ENCODE measurements at places on chromosomes 4 and X.
A peak's percentile ranks its signal among the peaks of the same experiment; 100 is the strongest.

- no peak for DNase-seq
These were observed 1.6 kb downstream of the UGT2A3 start for GRCh38 chr4:68950033-68950432.

DNA sequence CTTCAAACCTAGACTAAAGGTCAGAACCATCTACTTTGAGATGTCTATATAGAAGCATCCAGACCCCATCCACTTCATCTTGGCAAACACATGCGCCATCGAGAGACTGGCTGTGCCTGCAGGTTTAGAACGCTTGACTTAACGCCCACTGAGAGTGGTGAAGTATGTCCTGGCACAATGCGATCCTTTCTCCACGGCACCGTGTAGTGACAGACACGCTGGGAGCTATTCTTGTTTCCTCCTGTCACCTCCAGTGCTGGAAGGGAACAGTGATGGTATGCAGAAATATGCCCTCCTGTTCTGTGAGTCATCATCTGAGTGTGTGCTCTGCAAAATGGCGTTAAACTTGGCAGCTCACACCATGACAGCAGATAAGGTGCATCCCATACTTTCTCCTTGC, 330.2 kb downstream of the NLGN4X start:
- DNase-seq = no peak

DNA sequence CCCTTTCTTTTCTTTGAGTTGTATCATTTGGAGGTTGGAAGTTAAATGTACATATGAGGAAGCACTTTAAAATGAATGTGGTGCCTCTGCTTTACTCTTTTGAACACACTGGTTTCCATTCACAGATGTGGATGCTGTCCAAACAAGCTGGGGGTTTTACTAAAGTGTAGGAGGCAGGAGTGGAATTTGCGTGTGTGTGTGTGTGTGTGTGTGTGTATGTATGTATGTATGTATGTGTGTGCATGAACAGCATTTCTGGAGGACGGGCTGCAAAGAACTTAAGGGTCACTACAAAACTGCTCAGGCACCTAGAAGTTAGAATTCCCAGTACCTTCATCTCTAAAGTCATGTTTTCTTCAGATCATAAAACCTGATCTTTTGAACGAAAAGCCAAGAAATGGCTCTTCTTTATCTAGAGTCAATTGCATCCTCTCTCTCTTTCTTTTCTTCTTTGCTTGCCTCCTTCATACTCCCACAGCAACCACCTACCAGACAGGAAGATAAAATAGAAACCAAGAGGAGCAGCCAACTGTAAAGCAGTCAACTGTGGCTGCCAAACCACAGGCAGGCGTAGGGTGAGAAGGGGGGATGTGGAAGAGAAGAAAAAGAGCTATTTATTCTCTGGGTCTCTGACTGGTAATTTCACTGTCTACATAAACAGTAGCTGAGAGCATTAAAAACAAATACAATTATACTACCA, 177.0 kb upstream of the RASGEF1B start:
- no peak for DNase-seq

DNA sequence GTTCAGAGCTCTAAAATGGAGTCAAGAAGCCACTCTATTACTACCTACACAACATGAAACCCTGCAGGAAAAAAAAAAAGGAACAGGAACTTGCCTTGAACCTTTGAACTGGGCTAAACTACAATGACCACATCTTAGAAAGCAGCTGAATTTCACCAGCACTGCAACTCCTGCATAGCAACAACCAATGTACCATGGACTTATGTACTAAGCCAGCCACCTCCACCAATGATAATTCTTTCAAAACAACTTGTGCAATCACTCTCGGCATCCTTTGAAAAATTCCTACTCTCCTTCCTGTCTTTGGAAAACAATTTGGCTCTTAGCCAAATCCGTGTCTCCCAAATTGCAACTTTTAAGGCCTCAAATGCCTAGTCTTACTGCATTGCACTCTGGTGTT, 26.8 kb upstream of the FMR1 start:
- no peak for DNase-seq

DNA sequence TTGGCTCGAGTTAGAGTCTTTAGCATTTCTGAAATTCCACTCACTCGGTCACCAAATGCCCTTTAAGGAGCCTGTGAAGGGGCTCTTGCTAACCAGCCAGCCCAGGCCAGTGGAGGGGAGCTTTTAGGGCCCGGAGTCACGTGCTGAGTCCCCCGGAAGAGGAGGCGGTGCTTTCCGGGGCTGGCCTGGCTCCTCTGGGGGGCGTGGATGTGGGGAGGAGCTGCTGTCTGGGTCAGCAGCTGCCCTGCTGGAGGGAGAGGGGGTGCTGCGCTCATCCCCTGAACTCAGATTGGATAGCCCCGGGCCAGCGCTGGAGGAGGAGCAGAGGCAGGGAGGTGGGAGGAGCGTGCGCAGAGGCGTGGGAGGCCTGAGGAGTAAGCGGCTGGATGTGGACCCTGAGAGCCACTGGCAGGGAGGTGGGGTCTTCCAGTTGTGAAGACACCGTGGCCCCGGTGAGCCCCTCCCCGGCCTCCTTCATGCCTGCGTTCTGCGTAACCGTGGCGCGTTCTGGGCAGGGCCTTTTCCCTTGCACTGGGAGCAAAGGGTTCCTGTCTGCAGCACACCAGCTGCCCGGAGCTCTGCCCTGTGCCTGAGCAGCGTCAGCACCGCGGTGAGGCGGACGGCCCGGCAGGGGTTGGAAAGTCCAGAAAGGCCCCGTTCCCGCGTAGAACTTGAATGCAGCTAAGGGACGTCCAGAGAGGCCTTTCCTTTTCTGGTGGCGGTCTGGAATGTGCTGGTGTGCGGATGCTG, 19.7 kb downstream of the MAEA start:
- peak; percentile 97 for DNase-seq

GRCh38 chr4:48774760-48775710, 5.0 kb downstream of the FRYL start:
- no peak for DNase-seq

DNA sequence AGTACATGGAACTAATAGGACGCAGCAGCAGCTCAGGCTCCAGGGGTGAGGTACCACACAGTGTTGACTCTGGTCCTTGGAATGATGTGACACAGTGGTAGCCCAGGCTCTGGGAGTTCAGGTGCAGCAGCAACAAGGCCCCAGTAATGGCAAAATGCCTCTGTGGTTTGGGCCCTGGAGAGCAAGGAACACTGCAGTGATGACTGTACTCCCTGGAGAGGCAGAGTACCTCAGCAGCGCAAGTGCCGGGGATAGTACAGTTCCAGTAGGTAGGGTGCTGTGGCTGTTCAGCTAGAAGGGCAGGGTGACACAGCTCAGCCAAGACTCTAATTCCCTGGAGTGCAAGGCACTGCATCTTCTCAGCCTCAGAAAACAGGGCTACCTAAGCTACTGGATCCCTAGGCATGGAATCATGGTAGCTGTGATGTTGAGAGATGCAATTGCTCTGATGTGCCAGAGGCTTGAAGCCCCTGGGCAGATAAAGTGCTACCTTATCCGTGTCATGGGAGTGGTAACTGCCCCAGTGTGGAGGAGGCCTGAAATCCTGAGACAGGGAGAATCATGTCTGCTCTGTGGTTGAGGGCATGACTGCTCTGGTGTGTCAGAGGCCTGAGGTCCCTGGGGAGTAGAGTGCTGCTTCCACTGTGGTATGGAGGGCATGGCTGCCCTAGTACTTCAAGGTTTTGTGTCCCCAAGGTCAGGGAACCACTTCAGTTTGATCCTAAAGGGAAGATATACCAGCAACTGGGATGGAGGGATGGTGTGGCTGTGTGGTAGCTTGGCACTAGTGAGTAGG, 55.2 kb downstream of the AREG start:
- no peak for DNase-seq

DNA sequence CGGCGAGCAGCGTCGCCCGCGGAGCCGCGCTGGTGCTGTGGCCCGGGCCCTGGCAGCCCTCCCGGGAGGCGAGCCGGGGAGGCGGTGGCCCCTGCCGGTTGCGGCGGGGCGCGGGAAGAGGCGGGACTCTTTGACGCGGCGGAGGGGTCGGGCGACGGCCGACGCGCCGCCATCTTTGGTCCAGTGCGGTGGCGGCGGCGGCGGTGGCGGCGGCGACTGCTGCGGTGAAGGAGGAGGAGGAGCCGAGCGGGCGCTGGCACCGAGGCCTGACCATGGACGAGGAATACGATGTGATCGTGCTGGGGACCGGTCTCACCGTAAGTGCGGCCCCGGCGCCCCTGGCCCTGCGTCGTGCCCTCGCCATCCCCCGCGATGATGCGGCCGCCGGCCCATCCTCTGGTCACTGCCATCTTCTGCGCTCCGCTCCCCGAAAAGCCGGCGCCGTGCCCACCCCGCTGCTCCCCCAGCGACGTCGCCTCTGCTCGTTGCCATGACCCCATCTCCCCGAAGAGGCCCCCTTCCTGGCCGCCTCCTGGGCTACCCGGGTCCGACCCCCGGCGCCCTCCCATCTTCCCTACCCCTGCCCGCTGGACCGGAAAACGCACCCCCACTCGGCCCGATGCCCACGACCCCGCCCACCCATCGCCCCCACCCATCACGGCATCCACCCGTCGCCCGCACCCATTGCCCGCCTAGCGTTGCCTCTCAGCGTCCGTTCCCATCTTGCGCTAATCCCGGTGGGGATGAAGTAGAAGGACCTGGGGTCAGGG, at the start of gene GDI1:
TSS of gene GDI1 (plus strand) at position 172 of the 770 bp plus-strand sequence. CDS start at position 273, 101 bp downstream.
- DNase-seq = peak; percentile 82

GRCh38 chr4:20490734-20491133, 209.5 kb upstream of the PACRGL start:
- DNase-seq = no peak

DNA sequence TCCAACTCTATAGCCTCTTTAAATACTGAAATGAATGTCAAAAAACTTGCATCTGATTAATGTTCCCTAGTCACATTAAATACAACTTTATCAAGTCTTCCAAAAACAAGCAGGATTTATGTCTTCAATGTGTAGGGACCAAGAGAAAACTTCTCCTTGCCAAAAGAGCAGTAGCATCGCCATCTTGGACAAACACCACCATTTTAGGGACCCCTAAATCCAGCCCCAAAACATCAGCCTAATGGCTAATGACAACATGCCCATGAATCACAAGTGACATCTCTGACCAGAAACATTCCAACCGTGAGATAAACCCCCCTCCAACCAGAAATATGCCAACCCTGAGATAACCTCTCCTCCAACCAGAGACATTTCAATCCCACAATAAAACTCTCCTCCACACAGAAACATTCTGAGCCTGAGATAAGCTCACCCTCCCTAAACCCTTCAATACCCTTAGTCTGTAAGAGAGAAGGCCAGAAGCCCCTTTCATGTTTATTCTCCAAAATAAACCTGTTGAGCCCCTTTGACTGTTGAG, 697.4 kb downstream of the TRAM1L1 start:
- DNase-seq = no peak

- no peak for DNase-seq
These were observed 133.3 kb upstream of the PJA1 start for GRCh38 chrX:69298466-69299140.

DNA sequence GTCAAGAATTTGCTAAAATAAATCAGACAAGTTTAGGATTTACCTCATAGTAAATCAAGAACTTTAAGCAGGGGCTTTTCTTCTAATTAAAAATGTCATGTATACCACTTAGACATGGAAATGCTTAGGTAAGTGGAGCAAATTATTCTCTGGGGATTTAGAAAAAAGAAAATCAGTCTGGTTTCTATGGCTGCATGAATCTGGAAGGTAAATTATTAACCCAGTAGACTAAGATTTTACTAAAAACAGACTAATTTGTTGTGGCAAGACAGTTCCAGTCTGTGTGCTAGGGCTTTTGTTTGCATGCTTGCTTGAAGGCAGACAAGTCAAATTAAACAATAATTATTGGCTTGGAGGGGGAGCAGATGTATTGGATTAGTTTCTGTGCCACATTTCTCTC, 140.6 kb downstream of the TBL1X start:
- no peak for DNase-seq

- DNase-seq = peak; percentile 78
These were observed 770 bp downstream of the SMAD1 start for GRCh38 chr4:145482209-145483037.

GRCh38 chrX:3216581-3217180, 129.8 kb downstream of the MXRA5 start:
- DNase-seq = no peak

DNA sequence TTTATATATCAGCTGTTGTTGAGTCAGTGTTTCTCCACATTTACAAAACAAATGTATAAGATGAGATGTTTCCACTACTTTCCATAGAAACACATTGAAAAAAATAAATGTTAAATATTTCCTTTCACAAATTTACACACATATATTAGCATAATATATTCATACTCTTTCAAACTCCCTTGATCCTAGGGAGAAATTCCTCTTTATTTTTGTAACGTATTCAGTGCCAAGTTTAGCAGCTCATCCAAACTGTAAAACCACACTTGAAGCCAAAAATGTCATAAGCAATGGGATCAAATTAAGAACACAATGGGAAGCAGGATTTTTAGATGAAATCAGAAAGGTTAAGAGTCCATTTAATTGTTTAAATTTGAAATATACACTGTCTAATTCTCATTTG, 381.1 kb upstream of the MAD2L1 start:
- no peak for DNase-seq

Measured in sigmoid colon (tissue), 7 donors.